Mammary epithelial cell (primary cell): ENCODE measurements at places on chromosomes 5 and 9.

- DNase-seq, result peak; percentile 1
Measured at GRCh38 chr5:12704955-12705354, 800.7 kb upstream of the CTNND2 start.

GRCh38 chr5:160628619-160628968 is 206.9 kb downstream of the PTTG1 start:
- no peak for DNase-seq

- peak; percentile 42 for DNase-seq
Measured at GRCh38 chr5:110757118-110757729, 18.4 kb downstream of the SLC25A46 start.

DNA sequence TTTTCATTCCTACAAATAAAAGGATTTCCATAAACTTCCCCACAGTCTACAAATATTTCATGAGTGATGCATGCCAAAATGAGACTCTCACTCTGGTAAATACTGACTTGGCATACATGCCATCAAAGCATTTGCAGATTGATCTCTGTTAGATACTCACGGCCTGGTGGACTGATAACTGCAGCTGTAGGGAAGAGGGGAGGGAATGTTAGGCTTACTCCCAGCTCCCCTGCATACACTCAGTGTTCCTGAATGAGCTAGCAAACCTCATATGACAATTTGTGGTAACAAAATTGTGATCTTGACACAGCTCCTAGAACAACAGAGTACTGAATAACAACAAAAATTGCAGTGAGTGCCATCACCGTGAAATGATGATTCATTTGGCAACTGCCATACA is 435.3 kb downstream of the NR2F1-AS1 start:
- DNase-seq, result no peak

DNA sequence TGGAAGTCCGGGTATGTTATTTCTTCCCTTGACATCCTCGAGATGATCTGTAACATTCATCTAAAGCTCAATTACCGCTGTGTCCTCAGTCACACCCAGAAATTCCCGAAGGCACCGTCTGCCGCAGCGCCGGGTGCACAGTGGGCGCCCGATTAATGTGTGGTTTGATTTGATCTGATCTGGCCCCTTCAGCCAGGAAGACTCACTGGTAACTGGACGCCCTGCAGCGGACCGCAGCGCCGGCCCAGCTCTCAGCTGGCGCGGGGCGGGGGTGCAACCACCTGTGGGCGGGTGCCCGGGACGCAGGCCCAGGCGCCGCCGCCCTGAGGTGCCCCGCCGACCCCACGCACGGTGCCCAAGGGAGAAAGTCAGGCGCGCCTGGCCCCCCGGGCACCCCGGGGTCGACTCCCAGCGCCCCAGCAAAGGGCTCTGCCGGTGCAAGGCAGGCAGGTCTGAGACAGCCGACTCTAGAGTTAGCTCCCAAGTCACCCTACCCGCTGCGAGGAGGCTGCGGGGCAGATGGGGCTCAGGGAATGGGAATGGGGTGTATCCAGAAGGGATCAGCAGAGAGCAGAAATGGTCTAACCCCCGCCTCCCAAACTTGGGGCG is 1.7 kb downstream of the EPB41L4B start:
- DNase-seq, result no peak

DNA sequence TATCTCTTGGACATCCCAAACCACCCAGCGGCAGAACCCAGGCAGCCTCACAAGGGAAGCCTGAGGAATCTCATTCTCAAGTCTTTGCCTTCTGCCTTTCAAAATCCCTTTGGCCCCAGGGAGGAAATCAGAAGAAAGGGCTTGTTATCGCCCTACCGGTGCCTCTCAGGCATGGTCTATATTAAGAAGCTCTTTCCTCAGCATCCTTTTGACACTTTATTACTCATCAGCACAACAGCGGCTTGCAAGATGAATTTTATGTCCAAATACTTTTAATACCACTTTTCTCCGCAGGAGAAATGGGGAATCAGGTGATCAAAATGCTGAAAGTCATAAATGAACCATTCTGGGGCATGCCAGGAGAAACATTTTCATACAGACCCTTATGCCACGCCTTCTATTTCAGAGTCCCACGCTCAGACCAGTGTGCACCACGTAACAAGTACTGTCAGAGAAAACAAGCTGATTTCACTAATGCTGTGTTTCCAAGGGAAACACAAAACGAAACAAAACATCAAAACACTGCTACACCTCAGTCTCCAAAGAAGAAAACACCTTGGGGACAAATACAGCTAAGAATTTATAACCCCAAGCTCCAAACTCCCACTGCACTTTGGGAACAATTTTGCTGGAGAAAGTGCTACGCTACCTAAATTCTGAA is 30.0 kb downstream of the RAPGEF1 start:
- DNase-seq, result peak; percentile 34

GRCh38 chr9:130124085-130124860 is 47.9 kb upstream of the NCS1 start:
- DNase-seq, result no peak

GRCh38 chr5:170811719-170812118 is 28.2 kb downstream of the GABRP start:
- no peak for DNase-seq

DNA sequence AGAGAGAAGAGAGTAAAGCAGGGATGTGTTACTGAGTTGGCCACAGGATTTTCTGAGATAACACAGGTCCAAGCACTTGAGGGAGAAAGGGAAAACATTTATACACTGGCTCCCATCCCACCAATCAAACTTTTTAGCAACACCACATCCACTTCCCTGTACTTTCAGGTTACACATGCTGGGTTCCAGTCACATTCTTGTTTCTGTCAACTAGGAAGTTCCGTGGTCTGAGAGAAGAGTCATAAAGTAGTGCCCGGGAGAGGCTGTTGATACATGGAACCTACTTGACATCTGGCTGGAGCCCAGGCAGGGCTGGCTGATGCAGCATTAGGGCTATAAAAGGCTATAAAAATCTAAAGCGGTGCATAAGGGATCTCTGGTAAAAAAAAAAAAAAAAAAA is 473.9 kb upstream of the COX7C start:
- no peak for DNase-seq

- DNase-seq, result no peak
Measured at GRCh38 chr5:138936968-138937345, 61.8 kb upstream of the LRRTM2 start.
